ENCODE measurements at places on chromosomes 11 and 22.

DNA sequence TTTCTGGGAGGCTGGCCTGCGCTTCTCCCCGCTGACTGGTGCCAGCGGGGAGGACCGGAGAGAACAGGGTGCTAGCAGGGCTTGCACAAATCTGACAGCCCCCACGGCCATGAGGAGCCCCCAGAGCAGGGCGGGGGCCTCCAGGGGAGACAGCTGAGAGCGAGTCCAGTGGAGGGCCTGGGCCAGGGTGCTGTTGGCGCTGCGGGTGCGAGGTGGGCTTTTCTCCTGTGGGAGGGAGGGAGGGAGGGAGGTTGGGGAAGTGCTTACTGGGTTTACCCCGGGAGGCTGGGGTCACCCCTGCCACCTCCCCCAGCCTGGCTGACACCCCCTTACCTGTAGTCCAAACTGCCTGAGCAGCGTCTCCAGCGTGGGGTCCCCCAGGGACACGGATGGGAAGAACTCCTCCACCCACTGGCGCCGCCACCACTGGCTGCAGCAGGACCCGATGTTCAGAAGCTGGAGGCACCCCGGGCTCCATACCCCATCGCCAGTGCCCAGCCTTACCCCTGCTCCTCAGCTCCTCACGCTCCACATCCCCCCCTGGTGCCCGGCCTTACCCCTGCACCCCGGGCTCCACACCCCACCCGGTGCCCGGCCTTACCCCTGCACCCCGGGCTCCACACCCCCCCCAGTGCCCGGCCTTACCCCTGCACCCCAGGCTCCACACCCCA lies 3.9 kb downstream of the LMF2 start:
- no peak for DNase-seq

- DNase-seq = no peak
These were observed 7.4 kb downstream of the LZTR1 start for GRCh38 chr22:20989323-20990138.

DNA sequence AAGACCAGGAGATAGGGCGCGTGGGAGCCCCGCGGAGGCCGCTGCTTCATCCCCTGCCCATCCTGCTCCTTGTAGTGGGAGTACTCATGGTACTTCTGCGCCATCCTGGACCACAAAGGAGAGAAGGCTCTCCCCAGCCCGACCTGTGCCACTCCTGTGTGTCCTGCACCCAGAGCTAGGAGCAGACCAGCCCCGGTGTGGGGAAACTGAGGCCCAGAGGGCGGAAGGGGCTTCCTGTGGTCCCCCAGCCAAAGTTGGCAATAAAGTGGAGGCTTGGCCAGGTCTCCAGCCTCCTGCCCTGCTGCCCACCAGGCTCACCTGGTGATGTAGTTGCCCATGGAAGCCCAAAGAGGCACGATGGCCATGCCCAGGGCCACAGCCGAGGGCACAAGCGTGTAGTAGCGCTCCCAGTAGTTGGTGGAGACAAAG lies 4.7 kb downstream of the UNC93B1 start:
- no peak for DNase-seq

DNA sequence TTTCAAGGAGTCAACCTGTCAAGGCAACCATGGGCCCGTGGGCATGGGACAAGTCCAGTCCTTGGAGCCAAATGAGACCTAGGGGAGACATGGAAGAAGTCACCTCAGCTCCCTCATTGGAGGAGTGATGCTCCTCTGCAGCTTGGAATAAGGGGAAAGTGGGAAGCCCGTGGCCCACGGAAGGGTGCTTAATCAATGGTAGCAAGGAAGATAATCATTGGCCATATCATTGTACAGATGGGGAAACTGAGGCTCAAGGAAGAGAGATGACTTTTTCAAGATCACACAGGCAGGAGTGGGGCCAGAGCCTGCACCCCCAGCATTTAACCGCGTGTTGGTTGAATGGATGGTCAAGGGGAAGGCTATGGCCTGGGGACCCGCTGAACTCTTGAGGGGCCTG lies 133.0 kb downstream of the OSBP2 start:
- DNase-seq = no peak

- DNase-seq = no peak
These were observed 42.8 kb downstream of the PACS1 start for GRCh38 chr11:66112601-66113499.
